ENCODE measurements at places on chromosomes 7 and 10.

DNA sequence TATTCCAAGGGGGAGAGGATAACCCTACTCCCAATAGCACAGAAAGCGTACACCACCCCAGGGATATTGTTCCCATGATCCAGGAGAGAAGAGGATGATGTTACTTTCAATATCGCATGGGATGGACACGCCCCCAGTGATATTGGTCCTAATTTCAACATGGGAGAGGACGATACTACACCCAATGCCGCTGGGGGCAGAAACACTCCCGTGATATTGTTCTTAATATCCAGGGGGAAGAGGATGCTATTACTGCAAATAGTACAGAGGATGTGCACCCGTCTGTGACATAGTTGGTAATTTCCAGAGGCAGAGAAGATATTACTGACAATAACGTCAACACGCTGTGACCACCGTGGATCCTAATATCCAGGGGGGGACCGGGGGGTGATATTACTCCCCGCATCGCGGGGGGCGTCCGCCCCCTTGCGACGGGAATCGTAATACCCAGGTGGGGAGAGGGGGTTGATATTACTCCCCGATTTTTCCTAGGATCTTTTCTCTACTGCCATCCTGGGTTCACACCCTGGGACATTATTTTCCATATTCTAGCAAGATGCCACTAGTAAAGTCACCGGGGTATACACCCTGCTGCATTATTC, 16.6 kb downstream of the MEIG1 start:
- no peak for DNase-seq

DNA sequence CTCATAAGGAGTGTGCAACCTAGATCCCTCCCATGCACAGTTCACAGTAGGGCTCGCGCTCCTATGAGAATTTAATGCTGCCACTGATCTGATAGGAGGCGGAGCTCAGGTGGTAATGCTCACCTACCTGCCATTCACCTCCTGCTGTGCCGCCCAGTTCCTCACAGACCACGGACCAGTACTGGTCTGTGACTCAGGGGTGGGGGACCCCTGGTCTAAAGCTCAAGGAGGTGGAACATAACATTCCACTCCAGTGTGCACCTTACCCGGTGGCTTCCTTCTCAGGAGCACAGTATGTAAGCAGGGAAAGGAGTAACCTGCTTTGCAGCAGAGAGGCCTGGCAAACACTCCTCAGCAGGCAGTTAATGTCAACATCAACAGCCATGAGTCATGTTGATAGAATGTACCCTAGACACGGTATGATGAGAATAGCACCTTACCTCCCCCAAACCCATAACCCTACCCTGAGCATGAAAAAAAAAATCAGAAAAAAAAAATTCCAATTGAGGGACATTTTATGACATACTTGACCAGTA, 273.5 kb downstream of the FGFR2 start:
- DNase-seq: no peak

- DNase-seq: peak; percentile 46
These were observed 56.8 kb downstream of the HK1 start for GRCh38 chr10:69335063-69335587.

- no peak for DNase-seq
These were observed 4.0 kb downstream of the CRYGN start for GRCh38 chr7:151435971-151436370.

- DNase-seq: no peak
These were observed 78.3 kb downstream of the MICALL2 start for GRCh38 chr7:1380821-1381580.

GRCh38 chr10:110821508-110821907, 50.2 kb upstream of the PDCD4 start:
- DNase-seq: peak; percentile 62

DNA sequence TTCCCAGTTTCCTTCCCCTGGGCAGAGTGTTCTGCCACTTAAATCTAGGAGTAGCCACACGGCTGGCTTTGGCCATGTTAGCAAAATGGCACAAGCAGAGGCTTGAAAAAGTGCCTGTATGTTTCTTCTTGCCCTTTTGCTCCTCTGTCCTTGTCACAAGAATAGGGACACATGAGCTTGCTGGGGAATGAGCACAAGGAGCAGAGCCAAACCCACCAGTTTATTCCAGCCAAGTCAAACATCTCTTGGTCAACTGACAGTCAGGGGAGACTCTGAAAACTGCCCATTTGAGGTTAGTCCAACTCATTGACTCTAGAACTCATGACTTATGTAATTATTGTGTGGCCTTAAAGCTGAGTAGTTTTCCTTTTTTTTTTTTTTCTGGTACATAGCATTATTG, 739.7 kb upstream of the FZD8 start:
- DNase-seq: no peak

GRCh38 chr7:55546814-55547213, 25.5 kb downstream of the VOPP1 start:
- peak; percentile 56 for DNase-seq

DNA sequence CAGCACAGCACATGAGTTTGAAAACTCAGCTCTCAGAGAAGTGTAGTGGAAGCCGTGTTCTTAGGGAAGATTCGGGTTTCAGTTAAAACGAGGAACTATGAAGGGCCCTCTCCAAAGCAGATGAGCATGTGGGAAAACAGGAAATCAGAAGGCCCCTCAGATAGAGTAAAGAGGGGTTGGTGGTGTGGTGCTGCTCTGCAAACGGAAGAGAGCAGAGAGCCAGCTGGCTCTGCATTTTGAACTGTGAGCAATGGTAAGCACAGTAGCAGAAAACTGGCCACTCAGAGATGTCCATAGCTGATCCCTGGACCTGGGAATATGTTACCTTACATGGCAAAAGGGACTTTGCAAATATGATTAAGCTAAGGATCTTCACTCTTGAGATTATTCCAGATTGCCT, 27.9 kb upstream of the CUL1 start:
- no peak for DNase-seq

GRCh38 chr7:151553356-151553755, 33.7 kb upstream of the RHEB start:
- DNase-seq: no peak

DNA sequence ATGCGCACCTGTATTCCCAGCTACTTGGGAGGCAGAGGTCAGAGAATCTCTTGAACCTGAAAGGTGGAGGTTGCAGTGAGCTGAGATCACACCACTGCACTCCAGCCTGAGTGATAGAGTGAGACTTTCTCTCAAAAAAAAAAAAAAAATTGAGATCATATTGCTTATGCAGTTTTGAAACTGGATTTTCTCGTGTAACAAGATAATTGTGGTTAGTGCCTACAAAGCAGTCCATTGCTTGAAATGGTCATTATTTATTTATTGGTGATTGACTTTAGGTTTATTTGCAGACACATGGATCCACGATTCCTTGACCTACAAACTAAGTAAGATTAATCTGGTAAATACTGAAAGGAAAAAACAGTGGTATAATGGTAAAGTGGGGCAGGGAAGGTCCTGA, 149.8 kb downstream of the TAX1BP1 start:
- DNase-seq: no peak

- DNase-seq: peak; percentile 58
These were observed 207.6 kb upstream of the KLF14 start for GRCh38 chr7:130941322-130942210.

DNA sequence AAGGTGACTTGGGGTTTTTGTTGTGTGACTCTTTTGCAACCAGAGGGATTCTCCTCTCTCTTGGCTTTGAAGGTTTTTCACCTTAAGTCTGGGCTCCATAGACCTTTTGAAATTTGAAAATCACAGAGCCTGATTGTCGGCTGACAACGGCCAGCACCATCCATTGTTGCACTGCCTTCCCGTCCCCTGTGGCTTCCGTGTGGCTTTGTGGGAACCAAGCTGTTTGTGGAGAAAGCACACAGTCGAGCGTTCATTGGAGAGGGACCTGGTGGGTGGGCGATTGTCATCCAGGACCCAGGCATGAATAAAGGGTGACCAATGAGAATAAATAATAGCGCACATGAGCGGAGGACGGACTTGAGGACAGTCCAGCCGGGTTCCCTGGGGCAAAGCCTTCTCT, 7.4 kb upstream of the RAMP3 start:
- peak; percentile 5 for DNase-seq

GRCh38 chr7:81206667-81207360, 288.0 kb upstream of the SEMA3C start:
- no peak for DNase-seq

GRCh38 chr7:605661-606450, 86.2 kb upstream of the PDGFA start:
- no peak for DNase-seq

DNA sequence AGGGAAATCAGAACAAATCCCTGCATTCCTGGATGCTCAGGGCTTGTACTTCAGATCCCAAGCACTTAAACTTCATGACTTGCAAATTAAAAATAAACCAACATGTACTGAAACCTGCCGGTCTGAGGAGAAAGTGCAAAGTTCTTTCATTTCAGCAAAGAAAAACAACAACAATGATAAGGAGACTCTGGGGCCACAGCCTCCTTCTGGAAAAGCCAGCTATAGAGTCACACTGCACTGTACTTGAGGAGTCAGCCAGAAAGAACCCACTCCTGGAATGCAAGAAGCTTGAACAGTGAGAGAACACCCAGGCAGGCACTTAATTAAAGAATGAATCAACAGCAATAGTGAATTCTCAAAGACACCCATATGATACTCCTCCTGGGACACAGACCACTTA, 49.7 kb upstream of the TM9SF3 start:
- no peak for DNase-seq

DNA sequence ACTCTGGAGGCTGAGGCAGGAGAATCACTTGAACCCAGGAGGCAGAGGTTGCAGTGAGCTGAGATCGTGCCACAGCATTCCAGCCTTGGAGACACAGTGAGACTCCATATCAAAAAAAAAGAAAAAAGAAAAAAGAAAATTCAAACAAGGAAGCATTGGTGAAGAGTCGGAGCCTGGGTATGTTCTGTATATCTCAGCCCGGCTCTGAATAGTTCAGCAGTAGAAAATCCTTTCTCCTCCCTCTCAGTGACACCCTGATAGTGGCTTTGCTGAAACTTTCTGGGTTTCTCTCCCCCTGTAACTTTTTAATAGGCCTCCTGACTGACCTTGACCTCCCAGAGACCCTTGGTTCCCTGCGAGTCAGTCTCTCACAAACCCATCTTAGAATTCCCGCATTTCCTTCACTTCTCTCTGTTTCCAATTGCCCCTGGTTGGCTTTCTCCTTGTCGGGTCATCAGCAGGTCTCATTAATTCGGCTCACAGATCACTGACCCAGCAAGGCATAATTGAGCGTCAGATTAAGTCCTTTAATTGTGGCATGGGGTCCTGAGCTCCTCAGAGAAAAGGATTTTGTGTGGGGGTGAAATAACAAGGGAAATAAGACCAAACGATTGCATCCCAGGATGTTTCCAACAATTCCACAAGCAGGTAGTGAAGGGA, 541.6 kb upstream of the NRP1 start:
- no peak for DNase-seq

GRCh38 chr7:17530244-17530643, 231.8 kb downstream of the AHR start:
- no peak for DNase-seq

DNA sequence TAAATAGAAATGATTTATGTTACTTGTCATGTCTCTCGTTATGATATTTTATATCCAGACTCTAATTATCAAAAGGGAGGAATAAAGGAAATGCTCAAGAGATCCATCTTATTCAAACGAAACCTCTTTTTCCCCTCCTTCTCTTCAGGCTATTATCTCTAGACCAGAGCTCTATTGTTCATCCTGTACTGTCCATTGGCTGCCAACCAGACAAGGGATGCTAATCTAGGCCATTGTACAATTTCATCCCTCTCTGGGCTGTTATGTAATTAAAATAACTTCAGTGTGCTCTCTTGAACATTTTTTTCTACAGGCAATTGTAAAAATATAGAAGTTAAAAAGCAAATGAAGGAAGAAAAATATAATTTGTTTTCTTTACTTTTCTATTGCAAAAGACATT, 220.4 kb downstream of the HDAC9 start:
- DNase-seq: no peak

DNA sequence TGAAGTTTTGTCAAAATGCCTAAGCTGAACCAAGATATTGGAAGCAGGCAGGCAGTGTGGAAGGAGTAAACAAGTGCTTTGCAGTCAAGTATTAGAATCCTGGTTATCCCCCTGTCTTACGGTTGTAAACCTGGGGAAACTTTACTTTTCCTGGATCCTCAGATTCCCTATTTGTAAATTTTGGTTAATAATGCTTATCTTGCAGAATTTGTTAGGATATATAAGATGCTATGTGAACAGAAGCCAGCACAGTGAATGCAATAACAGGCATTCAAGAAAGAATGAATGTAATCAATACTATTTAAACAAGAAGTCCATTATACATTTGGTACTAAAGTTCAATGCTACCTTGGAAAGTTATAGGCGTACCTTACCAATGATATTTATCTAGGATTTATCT, 91.8 kb upstream of the STK17A start:
- no peak for DNase-seq

DNA sequence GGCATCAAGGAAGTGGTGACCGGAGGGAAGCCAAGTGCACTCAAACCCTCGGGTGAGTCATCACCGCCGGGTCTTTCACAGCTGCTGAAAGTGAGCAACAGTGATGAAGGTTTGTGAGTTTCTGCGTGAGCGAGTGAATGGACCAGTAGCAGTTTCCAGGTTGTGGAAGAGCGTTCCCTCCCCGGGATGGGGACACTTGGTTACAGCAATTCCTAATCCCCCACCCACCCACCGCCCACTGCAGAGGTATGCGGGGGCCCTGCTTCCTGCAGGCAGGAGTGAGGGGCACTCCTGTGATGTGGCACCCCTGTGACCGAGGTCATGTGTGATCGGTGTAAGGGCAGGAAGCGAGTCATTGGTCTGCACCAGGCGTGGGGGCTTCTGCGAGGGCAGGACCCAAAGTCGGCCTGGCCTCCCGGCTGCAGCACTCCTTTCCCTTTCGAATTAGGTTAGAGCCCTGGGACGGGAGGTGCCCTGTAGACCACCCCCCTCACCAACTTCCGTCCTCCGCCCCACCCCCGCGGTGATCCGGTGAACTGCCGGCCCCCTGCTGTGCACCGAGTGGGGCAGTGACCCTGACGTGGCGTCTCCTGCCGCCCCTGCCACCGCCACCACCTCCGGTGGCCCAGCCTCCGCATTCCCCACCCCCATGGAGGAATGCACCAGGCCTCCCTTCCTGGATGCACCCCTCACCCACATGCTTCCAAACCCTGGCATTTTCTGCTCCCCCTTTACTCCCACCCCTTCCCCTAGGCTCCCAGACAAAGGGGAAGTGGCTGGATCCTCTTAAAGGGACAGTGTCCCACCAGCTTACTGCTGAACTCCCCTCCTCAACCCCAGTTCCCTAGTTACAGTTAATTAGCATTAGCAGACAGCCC, 10.9 kb downstream of the LIMK1 start:
- peak; percentile 79 for DNase-seq

GRCh38 chr7:68760556-68760955, 837.7 kb upstream of the AUTS2 start:
- no peak for DNase-seq

GRCh38 chr10:16832351-16833080, 15.3 kb upstream of the RSU1 start:
- peak; percentile 73 for DNase-seq

- no peak for DNase-seq
These were observed 104.5 kb downstream of the CCSER2 start for GRCh38 chr10:84432891-84433290.

Measured in right hindlimb (tissue), 1 donor.